ENCODE measurements at places on chromosomes 6 and 20.

DNA sequence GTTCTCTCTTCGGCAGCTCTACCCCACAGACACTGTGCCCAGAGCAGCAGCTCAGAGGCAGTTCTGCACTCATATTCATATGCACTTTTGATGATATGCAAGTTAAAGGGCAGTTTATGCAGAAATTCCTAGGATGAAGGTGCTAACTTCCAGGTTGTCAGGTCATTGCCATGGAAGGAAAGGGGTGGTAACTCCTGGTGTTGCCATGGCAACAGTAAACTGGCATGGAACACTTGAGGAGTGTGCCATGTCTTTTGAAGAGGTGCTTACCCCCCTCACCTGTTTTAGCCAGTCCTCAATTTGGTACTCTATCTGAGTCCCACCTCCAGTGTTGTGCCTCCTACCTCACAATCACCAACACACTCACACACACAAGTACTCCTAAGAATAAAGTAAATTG, 539.4 kb upstream of the BTBD3 start:
- DNase-seq = no peak

DNA sequence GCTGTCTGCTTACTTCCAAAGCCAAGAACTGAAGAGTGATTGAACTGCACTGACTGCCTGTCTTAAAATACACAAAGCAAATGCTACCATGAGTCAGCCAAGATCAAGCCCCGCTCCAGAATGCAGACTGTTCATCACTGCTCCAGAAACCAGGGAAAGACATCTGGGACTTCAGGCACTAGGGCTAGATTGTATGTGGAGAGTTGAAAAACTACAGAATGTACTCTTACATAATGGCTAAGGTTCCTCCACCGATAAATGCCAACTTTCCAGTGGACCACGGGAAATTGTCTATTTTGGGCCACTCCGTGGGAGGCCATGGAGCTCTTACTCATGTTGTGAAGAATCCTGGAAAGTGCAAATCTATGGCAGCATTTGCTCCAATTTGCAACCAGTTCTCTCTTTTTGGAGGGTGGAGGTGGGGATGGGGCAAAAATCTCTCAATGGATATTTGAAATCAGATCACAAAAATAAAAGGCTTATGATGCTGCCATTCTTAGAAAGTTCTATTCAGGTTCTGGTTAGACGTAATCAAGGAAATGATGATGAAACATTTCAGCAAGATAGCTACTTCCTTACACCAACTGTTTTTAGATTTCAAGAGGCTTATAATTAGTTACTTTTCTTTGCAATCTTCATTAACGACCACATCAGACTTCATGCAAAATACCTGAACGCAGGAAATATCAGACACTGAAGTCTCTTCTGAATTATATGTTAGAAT, 11.8 kb upstream of the CAP2 start:
- peak; percentile 63 for DNase-seq

DNA sequence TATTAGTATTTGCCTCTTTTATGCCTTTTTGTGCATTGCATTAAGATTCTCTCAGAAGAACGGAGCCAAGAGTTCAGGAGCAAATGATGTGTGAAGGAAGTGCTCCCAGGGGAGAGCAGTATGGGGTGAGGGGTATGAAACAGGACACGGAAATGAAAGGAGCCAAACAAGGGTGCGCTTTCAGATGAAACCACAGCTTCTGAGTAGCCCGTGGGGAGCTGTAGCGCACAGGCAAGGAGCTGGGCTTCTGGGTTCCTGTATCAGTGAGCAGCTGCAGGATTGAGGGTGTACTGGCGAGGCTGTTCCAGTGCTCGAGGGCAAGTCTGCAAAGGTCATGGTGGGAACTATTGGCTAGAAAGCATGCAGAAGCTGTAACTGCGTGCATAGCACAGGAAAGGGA, 25.4 kb downstream of the ANKEF1 start:
- no peak for DNase-seq

DNA sequence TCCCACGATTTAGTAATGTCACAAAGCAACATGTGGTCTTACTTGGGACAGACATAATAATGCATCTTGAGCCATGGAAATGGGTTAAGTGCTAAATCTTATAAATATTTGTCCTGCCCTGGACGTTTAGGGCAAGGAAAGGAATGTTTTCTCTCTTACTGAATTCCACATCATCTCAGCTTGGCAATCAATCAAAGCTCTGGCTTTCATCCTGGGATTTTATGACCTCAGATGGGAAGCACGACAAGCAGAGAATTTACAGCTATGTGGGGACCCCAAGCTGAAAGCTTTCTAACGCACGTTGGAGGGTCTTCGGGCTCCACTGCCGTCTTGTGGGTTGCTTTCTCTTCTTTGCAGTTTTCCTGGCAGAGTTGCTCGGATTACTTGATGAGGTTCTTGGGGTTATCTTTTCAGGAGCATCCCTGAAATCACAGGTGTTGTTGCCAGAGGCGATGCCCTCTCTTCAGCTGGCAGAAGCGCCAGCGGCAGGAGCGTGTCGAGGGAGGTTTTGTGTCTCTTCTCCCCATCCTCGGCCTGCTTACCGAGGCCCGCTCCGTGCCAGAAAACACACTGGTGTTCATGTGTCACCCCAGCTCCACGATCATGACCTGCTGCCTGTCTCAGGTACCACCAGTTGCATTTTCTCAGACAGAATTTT, 73.4 kb upstream of the FRMD1 start:
- no peak for DNase-seq

- DNase-seq = peak; percentile 71
Measured at GRCh38 chr6:72955666-72956065, 269.6 kb downstream of the KHDC1L start.

- DNase-seq = no peak
Measured at GRCh38 chr20:39268491-39268951, 306.4 kb downstream of the DHX35 start.

DNA sequence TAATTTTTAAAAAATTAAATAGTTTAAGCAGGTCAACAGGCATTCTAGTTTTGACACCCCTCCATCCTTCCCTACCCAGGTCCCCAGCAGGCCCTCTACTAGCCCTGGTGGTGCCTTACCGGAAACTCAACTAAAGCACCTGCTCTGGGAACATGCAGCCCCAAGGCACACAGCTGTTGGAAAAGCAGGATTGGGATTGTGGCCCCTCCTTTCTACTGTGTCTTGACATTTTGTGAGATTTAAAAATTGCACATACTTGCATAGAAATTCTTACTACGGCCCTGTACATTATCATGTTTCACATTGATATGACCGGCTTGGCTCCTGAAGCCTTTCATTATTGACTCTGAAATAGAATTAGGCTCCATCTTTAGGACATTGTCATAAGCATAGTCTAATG, 423.2 kb downstream of the GRIK2 start:
- no peak for DNase-seq

- DNase-seq = no peak
Measured at GRCh38 chr6:133132466-133132971, 108.6 kb upstream of the EYA4 start.

- peak; percentile 14 for DNase-seq
Measured at GRCh38 chr6:155219858-155220301, 43.9 kb upstream of the CLDN20 start.

- DNase-seq = peak; percentile 84
Measured at GRCh38 chr6:106979435-106979884, 4.9 kb upstream of the CD24 start.

DNA sequence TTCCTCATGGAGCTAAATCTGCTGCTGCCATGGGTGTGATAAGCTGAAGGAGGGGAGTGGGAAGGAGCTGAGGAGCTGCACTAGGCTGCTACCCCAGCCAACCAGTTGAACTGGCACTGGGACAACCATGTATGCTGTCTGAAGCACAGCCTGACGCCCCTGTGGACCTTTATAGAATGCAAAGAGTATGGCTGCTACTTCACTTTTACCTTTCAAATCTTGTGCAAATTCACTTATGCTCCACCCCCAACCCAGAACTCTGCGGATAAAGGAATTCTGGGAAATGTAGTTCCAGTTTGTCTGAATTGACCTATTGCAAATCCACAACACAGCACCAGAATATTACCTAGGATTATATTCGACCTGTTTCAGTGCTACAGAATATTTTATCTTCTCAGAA, 217.4 kb upstream of the SLC35B3 start:
- no peak for DNase-seq

- peak; percentile 67 for DNase-seq
Measured at GRCh38 chr6:149212892-149213801, 104.4 kb upstream of the TAB2 start.

GRCh38 chr6:112144145-112144926, 56.9 kb downstream of the FAM229B start:
- no peak for DNase-seq

- no peak for DNase-seq
Measured at GRCh38 chr6:5213836-5214235, 46.9 kb downstream of the LYRM4 start.

- peak; percentile 46 for DNase-seq
Measured at GRCh38 chr20:59933296-59933848, at the start of gene SYCP2. Gene SYCP2 (minus strand): TSS chr20:59933637. CDS start chr20:59922413, 11,224 bp downstream.

DNA sequence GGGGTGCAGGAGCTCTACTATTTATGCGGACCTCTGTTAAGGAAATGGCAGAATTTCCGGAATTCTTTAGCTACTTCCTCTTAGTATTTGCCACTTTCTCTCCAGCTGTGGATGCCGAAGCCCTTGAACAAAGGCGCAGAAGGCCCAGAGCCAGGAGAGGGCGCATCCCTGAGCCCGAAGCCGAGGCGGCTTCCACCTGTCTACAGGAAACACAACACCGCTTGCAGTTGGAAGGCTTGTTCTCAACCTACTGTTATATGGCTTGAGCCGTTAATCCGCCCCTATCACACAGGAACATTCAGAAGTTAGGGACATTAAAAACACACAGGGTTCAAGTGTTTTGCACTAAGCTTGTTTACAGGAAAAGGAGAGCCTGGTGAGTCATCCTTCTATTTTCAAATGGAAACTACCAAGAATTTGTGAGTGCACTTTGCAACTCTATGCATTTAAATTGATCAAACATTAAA, 417.1 kb downstream of the BCKDHB start:
- no peak for DNase-seq

GRCh38 chr6:107132330-107132954, 17.1 kb upstream of the BEND3 start:
- DNase-seq = peak; percentile 45

GRCh38 chr6:43016943-43017334, 2.9 kb downstream of the KLHDC3 start:
- DNase-seq = no peak

GRCh38 chr6:83605517-83605916, 93.2 kb downstream of the PRSS35 start:
- no peak for DNase-seq
